ENCODE measurements at places on chromosomes 5 and 9.

GRCh38 chr9:127664678-127665507 lies 41.9 kb upstream of the CFAP157 start:
- DNase-seq = no peak

- DNase-seq = peak; percentile 83
These were observed 9.9 kb downstream of the PTCH1 start for GRCh38 chr9:95506678-95507463.

GRCh38 chr5:38023799-38024198 lies 184.0 kb upstream of the GDNF start:
- no peak for DNase-seq

DNA sequence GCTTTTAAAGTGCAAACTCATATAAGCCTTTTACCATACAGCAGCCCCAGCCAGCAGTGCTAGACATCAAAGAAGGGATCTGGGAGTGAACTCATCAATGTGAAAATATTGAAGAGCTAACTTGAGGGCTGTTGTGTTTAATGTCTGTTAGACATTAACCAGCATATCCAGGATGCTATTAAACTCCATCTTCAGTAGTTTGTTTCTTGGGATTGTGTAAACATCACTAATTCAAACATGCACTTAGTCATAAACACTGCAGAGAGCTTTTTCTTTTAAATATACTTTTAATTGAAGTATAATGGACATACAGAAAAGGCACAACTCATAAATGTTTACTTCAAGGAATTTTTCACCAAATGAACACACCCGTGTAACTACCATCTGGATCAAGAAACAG lies 81.8 kb downstream of the TMEM252 start:
- no peak for DNase-seq

DNA sequence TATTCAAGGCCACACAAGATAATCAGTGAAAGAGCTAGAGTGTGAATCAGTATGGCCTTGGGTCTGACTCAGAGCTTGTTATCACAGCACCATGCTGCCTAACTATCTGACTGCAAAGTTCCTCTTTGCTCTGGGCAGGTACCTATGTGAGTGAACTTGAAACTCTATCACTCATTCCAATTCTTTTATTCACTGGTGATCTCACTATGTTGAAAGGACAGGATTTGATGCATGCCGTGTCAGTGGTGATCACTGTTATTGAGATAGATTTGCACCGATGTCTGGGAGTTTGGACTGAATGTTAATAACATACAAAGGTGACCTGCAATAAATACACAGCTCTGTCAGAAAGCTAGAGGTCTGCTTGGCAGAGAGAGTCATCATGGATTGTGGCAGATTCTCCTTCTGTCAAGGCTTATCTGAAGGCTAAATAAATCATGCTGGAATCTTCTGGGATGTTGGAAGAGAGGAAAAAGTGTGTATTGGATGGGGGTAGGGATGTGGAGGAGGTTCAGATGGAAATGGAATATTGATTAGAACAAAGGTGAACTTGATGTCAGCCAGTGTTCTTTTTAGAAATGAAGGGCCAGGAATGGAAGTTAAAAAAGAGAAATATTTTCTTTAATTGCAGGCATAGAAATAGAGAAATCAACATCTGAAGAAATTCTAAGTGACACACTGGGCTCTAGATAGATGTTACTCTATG lies 91.8 kb upstream of the TNC start:
- DNase-seq = no peak

DNA sequence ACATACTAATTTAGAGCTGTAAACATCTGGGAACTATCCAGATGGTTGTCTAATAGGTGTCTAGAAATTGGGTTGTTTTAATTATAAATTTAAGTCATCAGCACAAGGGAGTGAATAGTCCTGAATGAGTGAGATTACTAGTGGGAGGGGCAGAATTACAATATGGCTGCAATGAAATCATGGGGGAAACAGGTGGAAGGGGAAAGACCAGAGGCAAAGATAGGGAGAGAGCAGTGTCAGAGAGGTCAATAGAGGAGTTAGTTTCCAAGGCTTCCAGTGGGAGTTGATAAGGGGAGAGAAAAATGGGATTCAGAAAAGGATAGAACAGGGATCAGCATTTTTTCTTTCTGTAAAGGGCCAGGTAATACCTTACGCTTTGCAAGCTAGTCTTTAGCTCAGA lies 8.9 kb downstream of the AK6 start:
- DNase-seq = no peak

DNA sequence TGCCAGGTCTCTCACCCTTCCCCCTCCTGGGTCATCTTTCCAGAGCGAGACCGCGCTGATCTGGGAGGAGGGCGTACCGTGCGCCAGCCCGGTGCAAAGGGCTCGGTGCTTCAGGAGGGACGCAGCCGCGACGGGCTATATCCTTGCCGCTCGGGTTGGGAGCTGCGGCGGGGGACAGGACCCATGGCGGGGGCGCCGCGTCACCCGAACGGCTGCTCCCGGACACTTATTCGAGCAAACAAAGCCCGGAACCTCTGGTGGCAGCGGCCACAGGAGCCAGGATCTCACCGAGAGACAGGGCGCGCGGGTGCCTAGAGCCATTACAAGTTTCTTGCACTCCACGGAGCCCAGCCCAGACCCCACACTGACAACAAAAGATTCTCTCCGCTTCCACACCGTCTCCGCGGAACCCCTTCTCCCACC lies 1.3 kb downstream of the SEMA6A start:
- DNase-seq = peak; percentile 32

- no peak for DNase-seq
These were observed 60.4 kb downstream of the EHMT1 start for GRCh38 chr9:137679249-137679648.

- DNase-seq = no peak
These were observed 45.5 kb upstream of the LRRC14B start for GRCh38 chr5:145585-146323.

DNA sequence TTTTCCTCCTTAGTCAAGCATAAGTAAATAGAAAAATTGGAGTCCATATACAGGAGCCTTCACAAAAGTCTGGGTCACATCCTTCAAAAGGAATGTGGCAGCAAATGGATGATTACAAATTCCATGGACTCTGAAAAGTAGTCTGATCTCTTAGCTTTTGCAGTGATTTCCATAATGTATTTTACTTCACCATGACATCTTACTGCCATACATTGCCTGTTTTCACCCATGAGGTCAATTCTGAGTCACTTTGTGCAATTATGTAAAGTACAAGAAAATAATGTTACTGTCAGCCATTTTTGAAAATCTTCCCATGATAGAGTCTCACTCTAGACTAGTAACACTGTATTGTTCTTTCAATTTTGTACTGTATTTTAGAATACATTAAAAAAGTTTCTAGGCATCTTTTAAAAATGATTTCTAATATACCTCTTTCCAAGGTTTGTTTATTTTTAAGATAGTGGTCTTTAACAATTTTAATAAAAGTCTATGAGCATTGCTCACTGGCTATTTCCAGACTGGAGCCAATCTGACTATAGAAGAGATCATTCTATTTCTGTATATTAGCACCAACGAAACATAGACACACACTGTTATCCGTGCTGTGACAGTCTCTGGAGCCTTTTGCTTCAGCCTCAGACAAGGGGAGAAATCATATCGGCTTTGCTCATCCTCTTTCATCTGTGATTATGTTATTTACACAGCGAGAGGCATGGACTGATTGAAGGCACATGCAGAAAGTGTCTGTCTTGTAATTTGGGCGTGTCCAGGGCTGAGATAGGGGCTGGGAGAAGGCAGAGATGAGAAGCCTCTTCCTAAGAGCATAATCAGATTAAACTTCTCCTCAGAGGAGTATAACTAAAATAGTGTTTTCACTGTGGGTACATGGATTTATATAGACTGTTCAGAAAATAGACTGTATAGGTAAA lies 22.9 kb upstream of the ACTBL2 start:
- no peak for DNase-seq

- peak; percentile 5 for DNase-seq
These were observed 12.5 kb upstream of the SLC36A3 start for GRCh38 chr5:151315998-151316597.

DNA sequence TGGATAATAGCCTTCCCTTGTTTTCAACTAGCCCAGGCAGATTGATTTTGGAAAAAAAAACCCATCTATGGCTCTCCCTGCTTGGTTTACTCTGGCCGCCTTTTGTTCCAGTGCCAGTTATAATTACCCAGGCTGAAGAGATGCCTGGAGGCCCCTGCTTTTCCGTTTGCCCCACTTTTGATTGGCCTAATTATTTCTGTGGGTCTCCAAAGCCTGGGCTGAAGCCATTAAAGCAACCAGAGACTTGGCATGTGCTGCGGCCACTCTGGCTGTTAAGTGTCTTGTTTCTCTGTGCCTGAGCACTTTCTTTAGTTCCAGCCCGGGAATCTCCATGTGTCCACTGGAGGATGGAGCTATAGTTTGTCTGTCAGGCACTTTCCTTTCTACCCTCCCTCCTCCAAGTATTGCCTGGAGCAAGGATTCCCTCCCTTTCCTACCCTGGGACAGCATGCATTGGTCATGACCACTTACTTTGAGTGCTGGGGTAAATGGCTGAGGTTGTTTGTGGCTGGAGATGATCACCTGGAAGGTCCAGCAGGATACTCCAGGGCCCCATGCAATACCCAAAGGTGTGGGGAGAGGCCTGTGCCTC lies 105.1 kb upstream of the CTSL start:
- peak; percentile 47 for DNase-seq

DNA sequence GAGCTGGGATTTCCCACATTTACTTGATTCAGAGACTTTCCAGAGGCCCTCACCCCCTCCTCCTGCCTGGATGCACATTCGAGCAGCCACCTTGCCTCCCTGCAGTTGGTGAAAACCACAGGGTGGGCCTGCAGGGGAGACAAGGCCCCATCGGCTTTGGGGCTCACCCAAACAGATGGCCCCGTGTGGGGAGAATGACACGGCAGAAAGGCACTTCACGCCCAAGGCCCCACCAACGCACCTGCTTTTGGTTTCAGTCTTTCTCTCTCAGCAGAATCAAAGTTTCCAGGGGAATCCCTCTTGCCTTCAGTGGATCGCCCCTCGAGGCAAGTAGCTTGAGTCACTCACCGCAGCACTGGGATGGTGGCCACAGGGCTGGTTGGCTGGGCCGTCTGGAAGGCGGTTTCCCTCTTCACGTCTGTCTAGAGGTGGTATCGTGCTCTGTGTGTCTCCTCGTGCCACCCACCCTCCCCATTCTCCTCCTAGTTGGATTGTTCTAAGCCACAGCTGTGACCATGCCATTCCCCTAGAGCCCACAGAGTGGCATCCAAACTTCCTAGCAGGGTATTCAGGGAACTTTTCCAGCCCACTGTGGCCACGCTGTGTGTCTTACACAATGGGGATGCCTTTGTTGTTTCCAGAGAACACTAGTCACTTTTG lies 31.8 kb downstream of the SEC61B start:
- DNase-seq = peak; percentile 46
